Forelimb muscle (tissue), 1 donor: ENCODE measurements at places on chromosomes 6 and 20. TPM values are rescaled to one million over a fixed set of nuclear protein-coding genes. Genes with fewer than 3 reads are reported as not detected.

KCNK5 gene
- polyA plus RNA-seq, result 1.5 TPM

ADAM33 gene
- 71.3 TPM for polyA plus RNA-seq

MATN4 gene
- 0.57 TPM for polyA plus RNA-seq

GUCA1A gene
- polyA plus RNA-seq, result not detected

DNA sequence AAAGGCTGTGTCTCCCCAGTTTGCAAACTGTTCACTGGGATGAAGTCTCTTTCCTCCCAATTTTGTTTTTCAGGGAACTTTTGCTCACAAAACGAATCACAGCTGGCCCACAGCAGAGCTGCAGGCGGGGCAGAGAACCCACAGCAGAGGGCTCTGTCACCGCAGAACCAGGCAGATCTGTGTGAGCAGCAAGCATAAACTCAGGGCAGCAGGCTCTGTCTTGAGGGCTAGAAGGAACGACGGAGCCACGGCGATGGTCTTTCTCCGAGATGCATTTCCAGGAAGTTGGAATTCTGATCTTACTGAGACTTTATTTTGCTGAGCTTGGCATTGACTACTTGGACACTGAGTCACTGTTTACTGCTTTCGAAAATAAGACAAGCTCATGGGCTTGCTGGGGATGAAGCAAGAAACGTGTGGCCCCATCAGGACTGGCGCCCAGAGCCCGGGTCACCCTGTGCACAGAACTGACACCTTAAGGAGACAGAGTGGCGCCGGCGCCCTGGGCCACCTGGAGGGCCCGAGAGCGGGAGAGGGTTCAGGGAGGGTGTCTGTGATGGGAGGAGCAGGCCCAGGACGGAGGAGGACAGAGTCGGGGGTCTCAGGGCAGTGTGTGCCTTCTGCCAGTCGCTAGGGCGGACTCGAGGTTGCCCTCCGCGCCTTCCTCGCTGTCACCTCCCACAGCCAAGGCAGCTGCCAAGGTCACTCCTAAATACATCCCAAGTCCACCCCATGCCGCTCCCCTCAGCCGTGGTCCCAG lies 106.3 kb upstream of the NXT1 start:
- DNase-seq, result no peak

GRCh38 chr20:2101057-2101864 lies at the start of gene STK35:
Gene STK35 (plus strand): TSS chr20:2101827. CDS start chr20:2101882, 55 bp downstream.
- DNase-seq, result no peak
